Activated CD8-positive, alpha-beta memory T cell treated with anti-CD3 and anti-CD28 coated beads, Interleukin-2, amount 50 U/mL, for 4 hours (primary cell): ENCODE measurements at places on chromosomes 13 and 19.

DNA sequence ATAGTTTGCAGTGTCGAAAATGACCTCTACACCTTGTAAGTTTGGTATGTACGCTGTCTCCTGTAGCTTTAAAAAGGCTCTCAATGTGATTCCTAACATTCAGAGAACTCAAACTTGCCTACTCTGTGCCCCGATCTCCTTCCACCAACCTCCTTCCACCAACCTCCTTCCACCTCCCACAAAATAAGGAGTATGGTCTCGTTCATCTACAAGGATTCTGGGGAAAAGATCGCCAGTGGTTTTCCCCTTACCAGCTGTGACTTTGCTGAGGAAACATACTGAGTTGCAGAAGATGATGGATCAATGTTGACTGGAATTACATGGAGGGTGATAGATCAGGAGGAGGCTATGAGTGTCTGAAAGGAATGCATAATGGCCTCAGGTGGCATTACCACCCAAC is 16.0 kb downstream of the MYO16 start:
- no peak for DNase-seq

GRCh38 chr19:9818175-9818733 is 625 bp downstream of the FBXL12 start:
- DNase-seq, result no peak

- DNase-seq, result no peak
Measured at GRCh38 chr13:46491641-46492040, 61.3 kb upstream of the LRCH1 start.

GRCh38 chr13:97174638-97175037 is 47.5 kb upstream of the MBNL2 start:
- no peak for DNase-seq

GRCh38 chr19:10339380-10339960 is at the start of gene ICAM3:
TSS of gene ICAM3 (minus strand) at chr19:10339624. CDS start at chr19:10339614, 10 bp downstream.
- peak; percentile 63 for DNase-seq

DNA sequence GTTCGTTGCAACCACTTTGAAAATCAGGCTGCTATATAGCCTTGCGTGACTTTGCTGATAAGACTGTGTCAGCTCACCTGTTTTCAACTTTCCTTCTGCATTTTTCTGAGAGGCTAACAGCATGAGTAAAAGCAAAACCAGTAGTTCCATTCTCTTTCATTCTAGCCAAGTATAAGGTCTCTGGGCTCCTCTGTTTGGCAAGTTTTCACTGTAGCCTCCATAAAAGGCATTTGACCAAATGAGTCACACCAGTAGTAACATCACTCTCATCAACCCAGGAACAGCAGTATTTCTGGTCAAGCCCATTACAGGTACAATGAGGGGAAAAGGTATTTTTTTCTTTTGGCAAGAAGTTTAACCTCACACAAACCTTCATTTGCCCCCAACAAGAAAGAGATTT is 1149.8 kb upstream of the MIR17HG start:
- no peak for DNase-seq

- no peak for DNase-seq
Measured at GRCh38 chr19:51417107-51417809, at the start of gene SIGLEC10. TSS of gene SIGLEC10 (minus strand) at chr19:51417642. CDS start at chr19:51417581, 61 bp downstream.

GRCh38 chr13:93499991-93500390 is 273.4 kb downstream of the GPC6 start:
- no peak for DNase-seq

GRCh38 chr19:33302974-33303790 is 848 bp upstream of the CEBPA start:
- no peak for DNase-seq

- DNase-seq, result no peak
Measured at GRCh38 chr13:45325806-45326205, 15.2 kb downstream of the TPT1 start.

DNA sequence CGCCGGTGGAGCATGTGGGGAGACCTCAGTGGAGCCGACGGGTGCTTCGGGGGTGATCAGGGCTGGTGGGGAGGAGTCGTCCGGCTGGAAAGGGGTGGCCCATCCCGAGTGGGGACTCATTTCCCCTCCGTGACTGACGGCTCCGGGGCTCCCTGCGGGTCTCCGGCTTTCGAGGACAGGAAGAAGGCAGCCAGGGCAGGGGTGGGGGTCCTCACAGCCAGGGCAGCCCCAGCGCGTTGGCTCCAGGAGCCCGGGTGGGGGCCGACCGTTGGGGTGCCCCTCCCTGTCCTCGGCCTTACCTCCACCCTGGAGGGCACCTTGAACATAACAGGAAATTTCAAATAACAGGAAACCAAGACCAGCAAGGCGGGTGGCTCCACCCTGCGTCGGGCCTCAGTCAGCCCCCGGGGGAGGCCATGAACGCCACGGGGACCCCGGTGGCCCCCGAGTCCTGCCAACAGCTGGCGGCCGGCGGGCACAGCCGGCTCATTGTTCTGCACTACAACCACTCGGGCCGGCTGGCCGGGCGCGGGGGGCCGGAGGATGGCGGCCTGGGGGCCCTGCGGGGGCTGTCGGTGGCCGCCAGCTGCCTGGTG is at the start of gene S1PR4:
Gene S1PR4, plus strand, starts transcription at position 393 of the 596 bp plus-strand sequence. Its CDS starts 24 bp downstream, at position 417.
- peak; percentile 67 for DNase-seq

DNA sequence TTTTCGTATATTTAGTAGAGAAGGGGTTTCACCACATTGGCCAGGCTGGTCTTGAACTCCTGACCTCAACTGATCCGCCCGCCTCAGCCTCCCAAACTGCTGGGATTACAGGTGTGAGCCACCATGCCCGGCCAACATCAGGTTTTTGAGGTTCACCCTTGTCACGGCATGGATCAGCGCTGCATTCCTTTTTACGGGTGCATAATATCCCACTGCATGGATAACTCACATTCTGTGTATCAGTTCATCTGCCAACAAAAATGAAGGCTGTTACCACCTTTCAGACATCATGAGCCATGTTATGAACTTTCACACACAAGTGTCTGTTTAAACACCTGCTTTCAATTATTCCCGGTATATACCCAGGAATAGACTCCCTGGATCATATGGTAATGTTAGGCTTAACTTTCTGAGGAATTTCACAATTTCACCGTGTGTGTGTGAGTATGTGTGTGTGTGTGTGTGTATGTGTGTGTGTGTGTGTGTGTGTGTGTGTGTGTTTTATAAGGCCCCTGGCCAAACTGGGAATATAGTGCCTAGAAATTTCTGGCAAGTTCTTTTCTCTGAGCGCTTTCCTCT is 52.2 kb downstream of the AP1M1 start:
- DNase-seq, result no peak

DNA sequence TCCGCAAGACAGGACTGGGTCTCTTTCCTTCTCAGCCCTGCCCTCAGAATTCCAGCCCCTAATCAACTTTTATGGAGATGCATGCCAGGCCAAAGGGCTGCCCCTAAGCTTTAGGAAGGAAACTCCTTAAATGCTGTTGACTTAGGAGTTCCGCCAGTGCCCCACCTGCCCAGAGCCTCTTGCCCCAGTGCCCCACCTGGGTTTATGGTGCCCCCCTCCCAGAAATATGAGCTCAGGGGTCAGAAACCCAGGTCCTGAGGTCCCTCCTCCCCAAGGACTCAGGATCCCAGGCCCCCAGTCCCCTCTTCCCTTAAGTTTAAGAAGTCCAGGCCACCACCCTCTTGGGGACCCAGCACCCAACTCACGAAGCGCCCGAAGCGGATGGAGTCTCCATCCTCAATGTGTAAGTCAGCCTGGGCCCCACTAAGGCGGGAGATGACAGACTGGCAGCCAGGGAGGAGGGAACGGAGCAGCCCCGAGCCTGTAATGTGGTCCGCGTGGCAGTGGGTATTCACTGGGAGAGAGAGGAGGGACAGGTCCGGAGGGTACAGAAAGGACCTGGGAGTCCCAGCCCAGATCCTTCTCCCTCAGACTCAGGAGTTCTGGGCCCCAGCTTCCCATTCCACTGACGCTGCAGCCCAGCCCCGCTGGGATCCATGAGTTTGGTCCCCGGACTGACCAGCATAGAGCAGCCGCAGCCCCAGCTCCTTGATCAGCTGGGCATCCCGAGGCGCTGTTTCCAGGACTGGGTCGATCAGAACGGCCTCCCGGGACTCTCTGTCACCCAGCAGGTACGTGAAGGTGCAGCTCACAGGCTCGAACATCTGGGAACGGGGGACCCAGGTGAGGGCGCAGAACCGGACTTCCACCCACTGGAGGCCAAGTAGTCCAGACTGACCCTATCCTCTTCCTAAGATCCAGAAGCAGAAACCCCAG is 897 bp downstream of the ETHE1 start:
- DNase-seq, result no peak

DNA sequence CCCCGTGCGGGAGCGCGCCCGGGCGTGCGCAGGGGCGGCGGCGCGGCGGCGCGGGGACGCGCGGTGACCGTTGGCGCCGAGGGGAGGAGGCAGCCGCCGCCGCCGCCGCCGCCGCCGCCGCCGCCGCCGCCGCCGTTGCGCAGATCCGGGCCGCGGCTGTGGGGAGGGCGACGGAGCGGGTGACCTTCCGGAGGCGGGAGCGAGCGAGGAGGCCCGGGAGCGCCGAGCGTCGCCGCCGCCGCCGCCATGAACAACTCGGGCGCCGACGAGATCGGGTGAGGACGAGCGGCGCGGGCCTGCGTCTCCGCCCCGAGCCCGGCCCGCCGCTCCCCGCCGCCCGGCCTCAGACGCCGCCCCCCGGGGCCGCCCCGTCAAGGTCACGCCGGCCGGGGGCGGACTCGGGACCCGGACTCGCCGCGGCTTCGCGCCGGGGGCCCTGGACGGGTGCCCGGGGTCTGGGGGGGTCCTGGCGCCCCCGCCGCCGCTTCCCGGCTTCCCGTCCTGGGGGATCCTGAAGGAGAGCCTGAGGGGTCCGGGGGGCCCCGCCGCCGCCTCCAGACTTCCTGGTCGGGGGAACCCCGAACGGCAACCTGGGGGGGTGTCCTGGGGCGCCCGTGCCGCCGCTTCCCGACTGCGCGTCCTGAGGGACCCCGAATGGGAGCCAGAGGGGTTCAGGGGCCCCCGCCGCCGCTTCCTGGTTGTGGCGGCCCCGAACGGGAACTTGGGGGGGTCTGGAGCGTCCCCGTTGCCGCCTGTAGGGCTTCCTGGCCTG is at the start of gene DAZAP1:
Gene DAZAP1, plus strand, starts transcription at position 59 of the 772 bp plus-strand sequence. Its CDS starts 188 bp downstream, at position 247.
- DNase-seq, result peak; percentile 58

GRCh38 chr19:10430505-10431253 is 10.3 kb downstream of the PDE4A start:
- DNase-seq, result no peak

DNA sequence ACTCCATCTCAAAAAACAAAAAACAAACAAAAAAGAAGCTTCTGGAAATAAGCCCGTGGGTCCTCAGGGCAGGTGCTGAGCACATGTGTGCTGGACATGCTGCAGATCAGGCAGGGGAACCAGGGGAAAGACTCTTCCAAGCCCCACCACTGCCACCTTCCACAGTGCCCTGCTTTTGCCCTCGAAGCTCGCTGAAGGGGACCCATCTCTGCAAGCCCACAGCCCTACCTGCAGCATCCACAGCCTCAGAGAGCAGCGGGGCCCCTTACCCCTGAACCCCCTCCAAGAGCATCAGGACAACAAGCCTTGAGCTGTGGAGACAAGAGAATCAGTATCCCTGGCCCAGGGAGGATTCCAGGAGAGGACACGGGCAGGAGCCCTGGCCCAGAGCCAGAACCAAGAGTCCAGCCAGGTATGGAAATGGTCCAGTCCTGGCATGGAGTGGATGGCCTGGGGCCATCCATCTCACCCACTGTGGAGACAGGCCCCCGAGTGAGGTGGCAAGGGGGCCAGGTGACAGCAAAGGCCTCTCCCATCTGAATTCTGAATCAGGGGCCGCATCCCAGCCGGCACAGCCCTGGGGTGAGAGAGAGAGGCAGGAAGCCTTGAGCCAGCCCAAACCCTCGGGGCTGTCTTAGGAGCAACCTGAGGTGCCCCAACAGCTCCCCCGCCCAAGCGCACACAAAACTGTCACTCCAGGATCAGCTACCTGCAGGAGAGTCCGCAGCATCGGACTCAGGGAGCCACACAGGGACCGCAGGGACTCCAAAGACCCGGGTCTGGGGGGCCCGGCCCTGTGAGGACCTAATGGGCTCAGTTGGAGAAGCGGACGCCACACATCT is 51.8 kb upstream of the TPM4 start:
- DNase-seq, result no peak

GRCh38 chr13:75391432-75392100 is 90.4 kb downstream of the TBC1D4 start:
- DNase-seq, result no peak

DNA sequence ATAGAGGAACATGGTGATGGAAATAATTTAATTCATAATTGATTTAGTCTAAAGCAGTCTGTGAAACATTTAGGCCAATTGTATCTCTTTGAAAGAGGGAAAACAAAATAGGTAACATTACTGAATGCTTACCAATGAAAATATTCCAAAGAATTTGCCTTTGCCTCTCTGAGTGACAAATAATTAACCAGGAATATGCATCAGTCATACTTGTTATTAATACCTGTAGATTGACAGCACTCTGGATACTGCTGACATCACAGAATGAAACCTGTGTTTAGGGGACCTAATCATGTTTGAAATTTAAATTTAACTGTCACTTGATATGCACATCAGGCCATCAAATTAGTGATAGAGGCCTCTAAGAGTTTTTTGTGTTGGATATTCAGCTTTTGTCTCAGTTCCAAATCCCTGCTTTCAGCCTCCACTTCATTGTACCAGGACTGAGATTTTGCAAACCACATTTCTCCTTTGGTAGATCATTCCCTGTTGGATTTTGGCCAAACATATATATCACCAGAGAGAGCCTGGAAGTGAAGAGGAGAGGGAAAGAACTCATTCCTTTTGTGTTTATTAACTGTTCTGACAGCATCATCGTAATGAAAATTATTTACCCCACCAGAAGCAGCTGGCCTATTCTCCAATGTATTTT is 64.8 kb upstream of the KLHL1 start:
- DNase-seq, result no peak

DNA sequence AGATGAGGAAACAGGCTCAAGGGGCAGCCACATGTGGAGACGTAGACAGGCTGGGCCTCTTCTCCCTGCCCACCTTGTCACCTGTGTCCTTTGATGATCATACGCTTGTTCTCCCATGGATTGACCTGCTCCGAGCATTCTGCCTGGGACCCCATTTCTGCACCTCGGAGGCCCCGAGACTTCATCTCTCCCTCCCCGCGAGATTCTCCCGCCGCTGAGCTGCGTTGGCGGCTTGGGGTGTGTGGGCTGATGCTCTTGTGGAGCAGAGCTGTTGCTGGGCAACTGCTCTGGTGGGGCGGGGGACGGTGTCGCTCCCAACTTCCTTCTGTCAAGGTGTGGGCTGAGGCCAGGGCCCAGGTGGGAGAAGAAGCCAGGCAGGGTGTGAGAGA is 22.1 kb downstream of the MAST3 start:
- DNase-seq, result peak; percentile 72

- no peak for DNase-seq
Measured at GRCh38 chr19:49879243-49879963, 1.9 kb downstream of the TBC1D17 start.

- DNase-seq, result no peak
Measured at GRCh38 chr13:72113076-72113475, 246.1 kb upstream of the DACH1 start.

DNA sequence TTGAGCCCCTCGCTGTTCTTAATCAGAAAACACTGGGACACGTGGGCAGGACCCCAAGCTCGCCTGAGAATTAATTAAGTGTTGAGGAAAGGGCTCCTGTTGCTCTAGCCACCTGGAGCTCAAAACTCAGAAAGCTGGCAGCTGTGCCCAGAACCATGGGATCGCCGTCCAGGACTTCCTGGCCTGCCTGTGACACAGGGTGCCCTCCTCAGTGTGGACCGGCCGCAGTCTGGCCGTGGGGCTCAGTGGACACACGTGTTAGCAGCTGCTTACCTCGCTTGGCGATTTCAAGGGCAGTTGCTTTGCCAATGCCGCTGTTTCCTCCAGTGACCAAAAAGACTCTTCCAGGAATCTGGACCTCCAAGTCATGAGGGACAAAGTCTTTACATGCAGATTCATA is 4.7 kb downstream of the DHRS12 start:
- no peak for DNase-seq
